T-cell (primary cell): ENCODE measurements at places on chromosomes 4 and X.

DNA sequence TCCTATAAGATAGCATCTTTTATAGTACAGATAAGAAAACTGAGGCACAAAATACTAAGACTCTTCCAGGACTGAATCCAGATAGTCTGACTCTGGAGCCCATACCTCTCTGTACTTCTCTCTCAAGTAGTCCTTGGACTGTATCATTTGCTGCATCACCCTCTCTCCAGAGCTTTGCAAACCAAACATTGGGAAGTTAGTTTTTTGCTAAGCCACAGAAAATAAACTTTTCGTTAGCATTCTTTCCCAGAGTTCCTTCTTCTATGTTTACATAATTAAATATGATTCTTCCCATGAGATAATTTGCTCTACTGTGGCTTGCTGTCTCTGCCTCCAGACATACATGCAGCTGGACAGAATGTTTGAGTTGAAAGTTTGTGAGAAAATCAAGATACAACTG is 22.0 kb downstream of the PPEF2 start:
- no peak for DNase-seq

- no peak for DNase-seq
Observed at GRCh38 chrX:19728915-19729314, 158.5 kb downstream of the SH3KBP1 start.

DNA sequence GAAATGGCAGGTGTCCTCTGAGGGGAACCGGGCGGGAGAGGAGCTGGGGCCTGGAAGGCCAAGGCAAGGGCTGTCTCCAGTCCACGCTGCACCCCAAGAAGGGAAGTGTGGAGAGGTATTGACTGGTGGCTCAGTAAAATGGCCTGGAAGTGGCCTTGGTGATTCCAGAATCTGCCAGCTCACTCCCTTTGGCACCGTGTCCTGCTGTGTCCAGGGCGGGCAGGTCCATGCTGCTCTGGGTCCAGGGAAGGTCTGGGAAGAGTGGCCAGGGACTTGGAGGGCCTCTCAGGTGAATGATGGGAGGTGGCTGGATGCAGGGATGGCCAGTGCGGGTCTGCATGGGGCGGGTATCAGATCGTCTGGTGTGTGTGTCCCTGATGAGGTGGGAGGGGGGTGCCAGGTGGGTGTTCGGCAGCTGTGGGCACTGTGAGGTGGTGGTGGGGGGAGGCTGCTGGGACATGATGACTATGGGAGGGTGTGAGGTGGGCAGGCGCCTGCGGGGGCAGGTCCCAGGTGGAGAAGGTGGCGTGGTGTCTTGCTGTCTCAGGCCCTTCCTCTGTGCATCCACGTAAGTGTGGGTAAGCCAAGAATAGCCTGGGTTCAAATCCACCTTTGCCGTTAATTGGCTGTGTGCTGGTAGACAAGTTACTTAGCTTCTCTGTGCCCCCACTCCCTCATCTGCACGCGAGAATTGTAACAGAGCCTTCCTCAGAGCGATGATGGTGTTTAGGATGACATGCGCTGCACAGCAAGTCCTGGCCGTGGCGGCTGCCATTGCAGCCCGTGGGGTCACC is 17.7 kb downstream of the RGS12 start:
- DNase-seq, result no peak

GRCh38 chrX:76183289-76184049 is 10.6 kb downstream of the PBDC1 start:
- no peak for DNase-seq

- DNase-seq, result no peak
Observed at GRCh38 chrX:47184486-47184885, 9.1 kb upstream of the UBA1 start.

GRCh38 chr4:47704693-47705325 is 133.1 kb downstream of the CORIN start:
- no peak for DNase-seq

DNA sequence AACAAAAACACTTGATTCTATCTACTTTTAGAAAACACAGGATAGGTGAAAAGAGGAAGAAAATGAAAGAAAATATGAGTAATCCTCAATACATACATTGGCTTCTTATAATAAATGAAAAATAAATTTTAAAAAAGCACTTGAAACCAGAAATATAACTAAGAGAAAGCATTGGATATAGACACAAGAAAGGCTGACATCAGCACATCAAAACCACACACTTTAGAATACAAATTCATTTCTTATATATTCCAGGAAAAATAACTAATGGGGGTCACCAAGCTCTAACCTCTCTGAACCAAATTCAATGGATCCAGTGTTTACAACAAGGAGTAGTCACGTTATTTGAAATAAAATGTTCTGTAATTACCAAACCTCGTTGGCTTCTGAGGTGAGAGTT is 133.5 kb downstream of the REELD1 start:
- no peak for DNase-seq

DNA sequence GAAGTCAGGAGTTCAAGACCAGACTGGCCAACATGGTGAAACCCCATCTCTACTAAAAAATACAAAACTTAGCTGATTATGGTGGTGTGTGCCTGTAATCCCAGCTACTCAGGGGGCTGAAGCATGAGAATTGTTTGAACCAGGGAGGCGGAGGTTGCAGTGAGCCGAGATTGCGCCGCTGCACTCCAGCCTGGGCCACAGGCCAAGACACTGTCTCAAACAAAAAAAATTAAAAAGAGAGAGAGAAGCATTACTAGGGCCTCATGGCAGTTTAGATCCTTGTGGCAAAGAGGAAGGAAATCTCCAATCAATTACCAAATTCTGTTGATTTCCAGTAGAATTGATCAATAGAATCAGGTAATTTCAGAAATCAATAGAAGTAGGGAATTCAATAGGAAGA is 16.8 kb upstream of the SLC34A2 start:
- DNase-seq, result no peak

DNA sequence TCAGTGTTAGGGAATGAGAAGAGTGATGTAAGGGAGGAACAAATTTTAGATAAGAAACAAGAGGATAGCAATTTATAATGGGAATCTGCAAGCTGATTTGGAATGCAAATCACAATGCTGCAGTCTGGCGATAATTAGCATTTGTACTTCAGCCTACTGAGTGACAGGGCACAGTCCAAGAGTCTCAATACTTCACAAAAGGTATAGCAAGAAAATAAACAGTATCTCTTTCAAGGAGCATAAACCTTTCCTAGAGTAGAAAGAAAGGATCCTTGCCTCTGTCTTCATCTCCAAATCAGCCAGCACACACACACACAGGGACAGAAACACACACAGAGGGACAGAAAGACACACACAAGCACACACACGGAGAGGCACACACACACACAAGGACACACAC is 1.1 kb upstream of the GPM6A start:
- DNase-seq, result no peak

- no peak for DNase-seq
Observed at GRCh38 chr4:67468830-67469229, 76.5 kb downstream of the CENPC start.

GRCh38 chr4:8595237-8596087 is 2.9 kb downstream of the CPZ start:
- DNase-seq, result no peak

DNA sequence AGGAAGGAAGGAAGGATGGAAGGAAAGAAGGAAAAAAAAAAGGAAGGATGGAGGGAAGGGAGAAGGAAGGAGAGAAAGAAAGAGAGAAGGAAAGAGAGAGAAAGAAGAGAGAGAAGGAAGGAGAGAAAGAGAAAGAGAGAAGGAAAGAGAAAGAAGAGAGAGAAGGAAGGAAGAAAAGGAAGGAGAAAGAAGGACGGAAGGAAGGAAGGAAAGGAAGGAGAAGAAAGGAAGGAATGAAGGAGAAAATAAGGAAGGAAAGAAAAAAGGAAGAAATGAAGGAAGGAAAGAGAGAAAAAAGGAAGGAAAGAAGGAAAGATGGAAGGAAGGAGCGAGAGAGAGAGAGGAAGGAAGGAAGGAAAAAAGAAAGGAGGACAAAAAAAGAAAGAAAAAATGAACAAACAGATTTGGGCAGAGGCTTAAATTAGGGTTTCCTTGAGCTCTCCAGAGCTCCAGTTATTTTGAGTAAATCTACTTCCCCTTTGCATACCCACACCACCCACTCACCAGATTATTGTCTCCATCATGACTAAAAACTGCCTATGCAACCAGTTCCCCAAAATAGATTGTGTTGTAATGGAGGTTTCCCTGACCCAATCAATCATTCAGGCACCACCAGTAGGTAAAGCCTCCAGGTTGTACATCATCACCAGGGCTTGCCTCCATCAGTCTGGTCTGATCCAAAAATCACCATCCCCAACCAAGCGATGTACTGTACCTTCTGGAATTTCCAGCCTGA is 1722.9 kb upstream of the PCDH10 start:
- no peak for DNase-seq

DNA sequence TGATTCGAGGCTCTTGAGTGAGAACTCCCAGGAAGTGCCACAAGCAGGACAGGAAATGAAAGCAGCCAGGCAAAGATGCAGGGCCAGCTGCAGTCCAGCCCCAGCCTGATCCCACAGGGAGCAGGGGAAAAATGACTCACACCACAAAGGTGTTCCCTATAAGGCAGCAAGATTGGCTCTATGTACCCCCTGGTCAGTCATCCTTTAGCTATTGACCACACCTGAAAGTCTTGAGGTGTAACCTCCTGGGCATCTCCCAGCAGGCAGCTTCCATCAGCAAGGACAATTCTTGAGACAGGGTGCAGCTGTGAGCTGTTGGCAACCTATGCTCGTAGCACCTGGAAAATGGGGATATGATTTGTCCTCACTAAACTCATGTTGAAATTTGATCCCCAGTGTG is 27.9 kb upstream of the EXOC1L start:
- no peak for DNase-seq

GRCh38 chr4:122847931-122848330 is 21.3 kb downstream of the FGF2 start:
- no peak for DNase-seq

- no peak for DNase-seq
Observed at GRCh38 chr4:96913441-96914080, 1073.7 kb downstream of the PDHA2 start.

GRCh38 chrX:47321386-47321785 is 49.0 kb upstream of the ZNF157 start:
- no peak for DNase-seq

DNA sequence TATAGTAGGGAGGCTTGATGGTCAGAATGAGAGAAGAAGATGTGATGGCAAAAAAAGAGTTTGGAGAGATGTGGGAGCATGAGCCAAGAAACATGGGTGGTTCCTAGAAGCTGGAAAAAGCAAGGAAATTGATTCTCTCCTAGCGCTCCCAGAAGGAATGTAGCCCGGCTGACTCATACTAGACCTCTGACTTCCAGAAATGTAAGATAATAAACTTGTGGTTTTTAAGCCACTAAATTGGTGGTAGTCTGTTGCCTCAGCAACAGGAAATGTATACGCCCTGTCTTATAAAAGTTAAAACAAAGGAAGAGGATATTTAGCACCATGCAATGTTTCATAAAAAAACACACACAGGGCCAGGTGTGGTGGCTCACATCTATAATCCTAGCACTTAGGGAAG is 182.7 kb upstream of the PCDH7 start:
- DNase-seq, result no peak

- DNase-seq, result no peak
Observed at GRCh38 chr4:182775075-182775474, 142.1 kb downstream of the DCTD start.

DNA sequence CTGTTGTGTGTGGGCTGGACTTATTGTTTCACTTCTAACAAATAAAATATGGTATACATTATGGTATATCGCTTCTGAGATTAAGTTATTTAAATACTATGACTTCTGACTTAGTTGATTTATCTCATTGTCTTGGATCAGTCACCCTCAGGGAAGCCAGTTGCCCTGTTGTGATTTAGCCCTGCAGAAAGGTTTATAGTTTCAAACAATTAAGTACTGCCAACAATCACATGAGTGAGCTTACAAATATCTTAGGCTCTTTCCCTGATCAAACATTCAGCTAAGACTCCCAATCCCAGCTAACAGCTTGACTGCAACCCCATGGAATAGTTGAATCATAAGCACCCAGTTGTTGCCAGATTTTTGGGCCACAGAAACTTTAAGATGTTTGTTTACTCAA is 85.4 kb downstream of the MAGEC1 start:
- no peak for DNase-seq

- DNase-seq, result no peak
Observed at GRCh38 chr4:27692158-27692557, 831.5 kb downstream of the STIM2 start.

DNA sequence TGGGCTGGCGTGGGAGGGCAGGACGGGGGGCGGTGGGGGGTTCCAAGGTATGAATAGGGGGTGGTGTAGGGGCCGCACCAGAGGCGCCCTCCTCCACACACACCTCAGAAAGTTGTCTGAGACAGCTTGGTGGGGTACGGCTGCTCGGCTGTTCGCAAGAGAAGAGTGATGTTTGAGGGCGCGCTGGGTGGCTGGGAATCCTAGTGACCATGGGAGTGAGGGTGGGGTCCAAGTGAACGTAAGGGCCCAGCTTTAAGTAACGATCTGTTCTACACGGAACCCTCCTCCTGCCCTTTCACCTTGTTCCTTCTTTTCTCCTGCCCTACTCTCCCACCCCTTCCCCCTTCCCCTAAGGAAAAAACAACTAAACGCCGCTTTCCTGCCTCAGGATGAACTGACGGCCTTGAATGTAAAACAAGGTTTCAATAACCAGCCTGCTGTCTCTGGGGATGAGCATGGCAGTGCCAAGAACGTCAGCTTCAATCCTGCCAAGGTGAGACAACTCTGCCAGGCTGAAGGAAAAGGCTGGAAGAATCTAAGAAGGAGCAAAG is 664 bp downstream of the MED12 start:
- DNase-seq, result no peak

DNA sequence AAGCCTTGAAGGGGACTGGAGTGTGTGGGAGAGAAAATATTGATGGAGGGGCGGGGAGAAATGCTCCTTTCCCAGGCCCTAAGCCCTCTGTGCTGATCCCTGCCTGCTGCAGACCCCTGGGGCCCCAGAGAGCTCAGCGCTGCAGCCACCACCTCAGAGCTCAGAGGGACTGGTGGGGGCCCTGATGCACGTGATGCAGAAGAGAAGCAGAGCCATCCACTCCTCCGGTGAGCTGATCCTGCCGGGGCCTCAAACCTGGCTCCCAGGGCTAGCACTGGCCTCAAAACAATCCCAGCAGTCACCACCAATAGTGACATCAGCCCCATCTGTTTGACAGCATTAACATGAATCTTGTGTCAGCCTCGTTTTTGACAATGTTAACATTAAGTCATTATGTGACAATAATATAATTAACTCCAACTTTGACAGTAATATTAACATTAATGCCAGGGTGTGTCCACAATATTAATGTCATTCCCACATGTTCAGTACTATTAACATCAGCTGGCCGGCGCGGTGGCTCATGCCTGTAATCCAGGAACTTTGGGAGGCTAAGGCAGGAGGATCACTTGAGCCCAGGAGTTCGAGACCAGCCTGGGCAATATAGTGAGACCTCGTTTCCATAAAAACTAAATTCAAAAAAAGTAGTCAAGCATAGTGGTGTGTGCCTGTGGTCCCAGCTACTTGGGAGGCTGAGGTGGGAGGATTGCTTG is 5.8 kb downstream of the WAS start:
- no peak for DNase-seq

GRCh38 chr4:12036450-12036849 is 607.8 kb upstream of the HS3ST1 start:
- no peak for DNase-seq

GRCh38 chrX:40383969-40384368 is 196.8 kb upstream of the ATP6AP2 start:
- no peak for DNase-seq
